ENCODE measurements at places on chromosomes 3 and 15.

DNA sequence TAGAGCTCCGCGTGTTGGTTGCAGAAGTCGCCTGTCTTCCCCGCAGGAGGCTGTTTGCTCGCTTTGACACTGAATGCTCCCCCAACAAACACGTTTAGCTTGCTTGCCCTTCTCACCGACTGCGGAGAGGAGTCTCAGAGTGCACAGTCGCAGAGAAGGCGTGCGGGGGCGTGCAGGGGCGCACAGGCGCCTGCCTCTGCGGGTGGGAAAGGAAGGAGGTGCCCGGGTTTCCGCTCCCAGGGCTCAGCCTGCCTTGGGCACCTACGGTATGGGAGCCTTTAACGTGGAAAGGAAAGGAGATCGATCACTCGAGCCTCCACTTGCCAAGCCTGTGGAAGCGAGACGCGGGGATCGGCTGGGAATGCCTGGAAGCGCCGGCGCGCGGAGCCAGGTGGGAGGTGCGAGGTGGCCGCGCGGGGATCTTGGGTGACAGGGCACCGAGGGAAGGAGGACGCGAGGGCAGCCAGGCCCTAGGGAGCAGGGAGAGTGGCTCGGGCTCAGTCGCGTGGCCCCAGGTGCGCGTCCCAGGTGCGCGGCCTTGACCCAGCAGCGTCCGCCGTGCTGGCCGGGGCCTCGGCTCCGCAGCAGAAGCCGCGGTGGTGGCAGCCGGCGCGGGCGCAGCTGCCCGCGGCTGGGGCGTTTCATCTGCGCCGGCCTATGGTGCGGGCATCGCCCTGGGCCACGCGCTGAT is at the start of gene FAN1:
Gene FAN1 (plus strand): TSS at position 419 of the 691 bp plus-strand sequence. CDS start 749 bp downstream, outside the sequence.
- peak; percentile 54 for DNase-seq

DNA sequence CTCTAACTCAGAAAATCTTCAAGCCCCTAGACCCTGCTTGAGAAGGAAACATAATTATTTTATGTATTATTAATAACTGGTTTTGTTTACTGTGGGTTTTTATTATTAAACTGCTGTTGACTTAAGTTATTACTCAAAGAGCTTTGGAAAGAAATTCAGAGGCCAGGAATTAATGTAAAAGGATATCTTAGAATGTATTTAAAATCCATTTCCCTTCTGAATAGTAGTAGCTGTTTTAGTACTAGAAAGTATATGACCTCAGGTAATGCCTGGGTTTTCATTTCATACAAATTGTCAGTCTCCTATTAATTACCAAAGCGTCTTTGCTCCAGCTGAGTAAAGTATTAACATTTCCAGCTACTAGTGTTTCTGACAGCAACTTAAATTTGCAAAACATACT is 223.1 kb downstream of the ITPR1 start:
- DNase-seq = no peak

DNA sequence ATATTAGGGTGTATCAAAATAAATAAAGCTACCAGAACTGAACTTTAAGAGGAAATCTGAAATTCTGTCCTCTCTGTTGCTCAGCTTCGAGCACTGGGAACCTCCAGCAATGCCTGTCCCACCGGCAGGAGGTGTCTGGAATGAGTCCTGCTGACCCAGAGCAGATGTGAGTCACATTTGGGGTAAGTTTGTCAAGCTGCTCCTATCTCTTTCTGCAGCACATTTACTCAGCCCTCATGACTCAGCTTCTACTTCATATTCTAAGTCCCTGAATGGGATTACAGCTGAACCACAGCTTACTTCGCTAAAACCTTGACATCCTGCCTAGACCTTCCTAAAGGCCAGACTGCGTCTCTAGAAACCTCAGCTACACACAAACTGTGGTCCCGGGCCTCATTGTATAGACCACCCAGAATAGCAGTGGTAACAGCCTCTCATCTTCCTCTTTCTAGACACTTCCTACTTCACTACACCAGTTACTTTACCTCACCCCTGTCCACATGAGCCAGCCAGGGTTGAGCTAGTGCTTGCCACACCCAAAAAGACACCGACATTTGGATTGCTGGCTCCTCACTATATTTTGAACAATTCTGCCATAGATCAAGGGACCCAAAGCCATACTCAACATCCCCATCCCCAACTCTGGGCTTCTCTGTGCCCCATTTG is 109.6 kb upstream of the TMCO5A start:
- DNase-seq = no peak

DNA sequence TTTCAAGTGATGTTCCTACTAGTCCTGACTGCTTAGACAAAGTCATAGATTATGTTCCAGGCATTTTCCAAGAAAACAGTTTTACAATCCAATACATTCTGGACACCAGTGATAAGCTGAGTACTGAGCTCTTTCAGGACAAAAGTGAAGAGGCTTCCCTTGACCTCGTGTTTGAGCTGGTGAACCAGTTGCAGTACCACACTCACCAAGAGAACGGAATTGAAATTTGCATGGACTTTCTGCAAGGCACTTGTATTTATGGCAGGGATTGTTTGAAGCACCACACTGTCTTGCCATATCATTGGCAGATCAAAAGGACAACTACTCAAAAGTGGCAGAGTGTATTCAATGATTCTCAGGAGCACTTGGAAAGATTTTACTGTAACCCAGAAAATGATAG is 3.8 kb downstream of the TIPARP start:
- DNase-seq = no peak

- no peak for DNase-seq
Observed at GRCh38 chr15:91304786-91305185, 204.7 kb downstream of the SV2B start.

- no peak for DNase-seq
Observed at GRCh38 chr15:55530861-55531313, 22.9 kb upstream of the DNAAF4 start.

GRCh38 chr3:155912579-155913190 is 42.2 kb downstream of the GMPS start:
- DNase-seq = no peak

GRCh38 chr3:111324645-111325044 is 217.4 kb upstream of the CD96 start:
- DNase-seq = no peak
